ENCODE measurements at places on chromosomes 6 and 20.
A peak's percentile ranks its signal among the peaks of the same experiment; 100 is the strongest.

DNA sequence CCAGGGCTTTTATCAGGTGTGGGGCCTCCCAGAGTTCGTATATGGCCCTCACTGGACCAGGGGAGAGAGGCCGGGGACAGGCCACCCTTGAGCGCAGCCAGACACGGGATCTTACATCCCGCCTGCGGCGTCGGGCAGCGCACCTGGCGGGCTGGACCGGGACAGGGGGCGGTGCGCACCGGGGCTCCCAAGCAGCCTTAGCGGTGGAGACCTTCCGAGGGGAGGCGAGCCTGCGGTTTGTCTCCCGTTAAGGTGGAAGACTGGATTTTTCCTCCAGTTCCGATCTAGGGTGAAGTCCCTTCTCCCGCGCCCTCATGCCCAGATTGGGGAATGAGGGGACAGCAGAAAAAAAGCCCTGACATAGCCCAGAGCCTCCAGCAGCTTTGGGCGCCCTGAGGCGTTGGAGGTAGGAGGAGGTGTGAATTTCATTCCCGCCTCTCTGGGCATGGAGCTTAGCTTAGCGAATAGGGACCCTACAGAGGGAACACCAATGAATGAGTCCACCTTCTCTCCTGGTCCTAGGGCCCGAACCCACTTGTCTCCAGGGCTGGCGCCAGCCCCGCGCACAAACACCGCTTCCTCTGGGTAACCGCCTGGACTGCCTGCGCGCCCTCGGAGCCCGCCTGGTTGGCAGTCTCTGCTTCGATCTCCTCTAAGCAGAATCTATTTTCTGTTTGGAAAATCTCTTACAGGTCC, 6.7 kb upstream of the LAMP5 start:
- no peak for DNase-seq

DNA sequence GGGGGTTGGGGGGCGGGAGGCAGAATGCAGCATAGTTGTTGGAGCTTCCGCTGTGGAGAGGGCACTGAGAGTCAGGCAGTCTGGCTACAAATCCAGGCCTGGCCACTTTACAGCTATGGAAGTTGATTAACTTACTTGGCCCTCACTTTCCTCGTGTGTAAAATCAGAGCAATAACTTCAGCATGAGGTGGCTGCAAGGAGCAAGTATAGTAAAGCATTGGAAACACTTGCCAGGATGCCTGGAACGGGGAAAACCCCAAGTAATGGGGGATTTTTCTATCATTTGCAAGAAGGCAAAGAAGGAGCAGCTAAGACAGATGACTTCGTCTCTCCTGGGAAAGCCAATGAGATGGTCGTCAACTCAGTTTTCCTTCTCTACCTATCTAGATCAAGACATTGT, 35.8 kb downstream of the AGPAT4 start:
- DNase-seq: peak; percentile 27

DNA sequence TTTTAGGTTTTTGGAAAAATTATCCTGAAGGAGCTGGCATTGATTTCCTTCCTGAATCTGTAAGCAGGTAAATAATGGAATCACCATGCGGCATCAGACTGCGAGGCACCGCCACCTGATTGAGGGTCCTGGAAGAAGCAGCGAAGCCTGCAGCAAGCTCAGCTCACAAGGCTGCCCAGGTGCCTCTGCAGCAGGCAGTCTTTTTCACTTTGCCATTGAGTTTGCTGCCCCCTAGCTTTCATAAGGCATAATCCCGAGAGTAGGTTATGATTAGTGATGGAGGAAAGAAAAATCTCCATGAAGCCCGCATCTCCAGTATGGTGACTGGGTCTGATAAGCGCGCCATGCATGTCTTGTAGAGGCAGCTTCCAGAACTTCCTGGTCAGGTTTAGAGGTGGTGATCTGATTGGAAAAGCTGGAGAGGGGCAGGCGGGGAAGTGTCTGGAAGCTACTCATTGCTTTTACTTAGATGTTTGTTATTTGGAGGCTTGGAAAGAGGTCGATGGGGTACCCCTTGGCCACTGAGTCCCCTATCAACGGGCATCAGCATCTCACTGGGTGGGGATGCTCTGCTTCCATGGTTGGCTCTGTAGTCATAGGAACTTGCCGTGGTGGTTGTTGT, 26.7 kb downstream of the IYD start:
- peak; percentile 61 for DNase-seq

- no peak for DNase-seq
Measured at GRCh38 chr6:102204351-102204750, 810.8 kb downstream of the GRIK2 start.

GRCh38 chr6:12175626-12176025, 114.5 kb upstream of the EDN1 start:
- no peak for DNase-seq

- DNase-seq: no peak
Measured at GRCh38 chr6:155351273-155352129, 37.2 kb upstream of the TFB1M start.

GRCh38 chr6:122868137-122868536, 79.1 kb downstream of the SMPDL3A start:
- no peak for DNase-seq

GRCh38 chr6:168355716-168356522, 36.3 kb upstream of the DACT2 start:
- DNase-seq: peak; percentile 30

DNA sequence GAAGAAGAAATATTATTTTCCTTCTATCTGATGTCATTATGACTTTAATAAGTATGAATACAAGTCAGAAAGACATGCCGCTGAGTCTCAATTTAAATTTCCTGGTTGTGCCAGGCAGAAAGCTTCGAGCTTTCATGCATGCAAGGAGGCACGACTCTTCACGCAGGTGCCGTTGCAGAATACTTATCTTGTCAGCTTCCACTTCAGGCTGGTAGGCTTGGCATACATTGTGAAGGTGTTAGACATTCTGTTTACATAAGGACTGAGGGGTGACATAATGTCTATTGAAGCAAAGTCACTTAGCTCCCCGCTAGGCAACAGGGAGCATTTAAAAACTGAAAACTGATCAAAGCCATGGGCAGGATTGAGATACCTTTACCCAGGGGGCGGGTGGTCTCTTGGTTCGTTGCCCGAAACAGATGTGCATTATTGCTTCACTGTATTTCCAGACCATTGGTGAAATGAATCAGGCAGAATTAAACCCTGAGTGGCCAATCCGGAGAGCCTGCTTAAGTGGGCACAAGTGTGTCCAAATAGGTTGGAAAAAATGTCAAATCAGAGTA, 16.4 kb downstream of the BMP6 start:
- DNase-seq: no peak

GRCh38 chr20:60274717-60275116, 316.5 kb downstream of the CDH26 start:
- no peak for DNase-seq

GRCh38 chr20:35297740-35298139, 5.5 kb upstream of the FAM83C start:
- DNase-seq: no peak

GRCh38 chr6:24105191-24105590, 20.8 kb upstream of the NRSN1 start:
- DNase-seq: no peak

GRCh38 chr6:56962441-56962840, 7.5 kb downstream of the BEND6 start:
- peak; percentile 70 for DNase-seq

- no peak for DNase-seq
Measured at GRCh38 chr6:24882295-24882694, 53.5 kb downstream of the RIPOR2 start.

GRCh38 chr20:38190936-38191371, 25.9 kb upstream of the TGM2 start:
- no peak for DNase-seq

GRCh38 chr6:10838794-10839333, 525 bp upstream of the MAK start:
- DNase-seq: no peak

GRCh38 chr20:2206957-2207769, 88.6 kb upstream of the TGM3 start:
- peak; percentile 46 for DNase-seq

DNA sequence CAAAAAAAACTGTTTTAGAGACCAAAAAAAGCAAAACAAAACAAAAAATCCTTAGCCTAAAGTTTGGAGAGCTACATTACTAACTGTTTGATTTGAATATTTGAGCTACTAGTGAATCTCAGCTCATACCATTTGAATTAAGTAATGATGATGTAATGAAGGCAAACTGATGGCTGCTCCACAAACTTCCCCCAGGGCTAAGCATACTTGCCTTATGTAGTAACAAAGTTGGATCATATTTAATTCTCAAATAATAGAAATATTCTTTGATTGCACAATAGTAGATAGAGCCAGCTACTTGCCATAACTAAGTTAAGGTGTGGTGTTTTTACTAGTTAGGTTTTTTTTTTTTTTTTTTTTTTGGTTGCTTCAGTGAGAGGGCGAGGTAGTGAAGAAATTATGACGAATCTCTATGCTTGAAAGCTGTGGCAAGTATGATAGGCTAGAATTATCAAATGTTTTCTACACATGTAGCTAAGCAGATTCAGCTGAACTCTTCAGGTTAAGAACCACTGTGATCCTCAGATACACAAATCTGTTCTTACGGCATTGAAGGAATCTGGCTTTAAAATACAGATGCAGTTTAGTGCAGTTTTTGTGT, 2.9 kb downstream of the RAB32 start:
- DNase-seq: peak; percentile 63

DNA sequence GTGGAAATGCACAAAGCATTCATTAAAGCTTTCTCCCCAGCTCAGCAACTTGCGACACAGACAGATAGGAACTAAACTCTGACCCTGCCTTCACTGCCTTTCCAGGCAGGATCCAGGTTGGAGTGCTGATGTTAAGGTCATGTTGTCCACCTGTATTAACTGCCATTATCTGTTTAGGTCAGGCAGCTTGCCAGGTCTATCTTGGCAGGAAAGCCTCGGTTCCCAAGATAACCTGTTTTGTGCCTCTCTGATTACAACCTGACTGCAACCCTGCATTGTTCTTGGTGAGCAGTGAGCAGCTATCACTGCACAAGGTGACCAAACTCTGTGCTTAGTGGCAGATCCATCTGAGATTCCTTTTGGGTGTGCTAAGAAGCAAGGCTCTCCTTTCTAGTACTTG, 23.2 kb upstream of the ELOVL2 start:
- no peak for DNase-seq

DNA sequence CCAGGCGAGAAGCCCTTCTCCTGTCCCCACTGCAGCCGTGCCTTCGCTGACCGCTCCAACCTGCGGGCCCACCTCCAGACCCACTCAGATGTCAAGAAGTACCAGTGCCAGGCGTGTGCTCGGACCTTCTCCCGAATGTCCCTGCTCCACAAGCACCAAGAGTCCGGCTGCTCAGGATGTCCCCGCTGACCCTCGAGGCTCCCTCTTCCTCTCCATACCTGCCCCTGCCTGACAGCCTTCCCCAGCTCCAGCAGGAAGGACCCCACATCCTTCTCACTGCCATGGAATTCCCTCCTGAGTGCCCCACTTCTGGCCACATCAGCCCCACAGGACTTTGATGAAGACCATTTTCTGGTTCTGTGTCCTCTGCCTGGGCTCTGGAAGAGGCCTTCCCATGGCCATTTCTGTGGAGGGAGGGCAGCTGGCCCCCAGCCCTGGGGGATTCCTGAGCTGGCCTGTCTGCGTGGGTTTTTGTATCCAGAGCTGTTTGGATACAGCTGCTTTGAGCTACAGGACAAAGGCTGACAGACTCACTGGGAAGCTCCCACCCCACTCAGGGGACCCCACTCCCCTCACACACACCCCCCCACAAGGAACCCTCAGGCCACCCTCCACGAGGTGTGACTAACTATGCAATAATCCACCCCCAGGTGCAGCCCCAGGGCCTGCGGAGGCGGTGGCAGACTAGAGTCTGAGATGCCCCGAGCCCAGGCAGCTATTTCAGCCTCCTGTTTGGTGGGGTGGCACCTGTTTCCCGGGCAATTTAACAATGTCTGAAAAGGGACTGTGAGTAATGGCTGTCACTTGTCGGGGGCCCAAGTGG, 5.3 kb downstream of the SNAI1 start:
- DNase-seq: no peak

- DNase-seq: no peak
Measured at GRCh38 chr6:445571-446417, 54.2 kb downstream of the IRF4 start.

DNA sequence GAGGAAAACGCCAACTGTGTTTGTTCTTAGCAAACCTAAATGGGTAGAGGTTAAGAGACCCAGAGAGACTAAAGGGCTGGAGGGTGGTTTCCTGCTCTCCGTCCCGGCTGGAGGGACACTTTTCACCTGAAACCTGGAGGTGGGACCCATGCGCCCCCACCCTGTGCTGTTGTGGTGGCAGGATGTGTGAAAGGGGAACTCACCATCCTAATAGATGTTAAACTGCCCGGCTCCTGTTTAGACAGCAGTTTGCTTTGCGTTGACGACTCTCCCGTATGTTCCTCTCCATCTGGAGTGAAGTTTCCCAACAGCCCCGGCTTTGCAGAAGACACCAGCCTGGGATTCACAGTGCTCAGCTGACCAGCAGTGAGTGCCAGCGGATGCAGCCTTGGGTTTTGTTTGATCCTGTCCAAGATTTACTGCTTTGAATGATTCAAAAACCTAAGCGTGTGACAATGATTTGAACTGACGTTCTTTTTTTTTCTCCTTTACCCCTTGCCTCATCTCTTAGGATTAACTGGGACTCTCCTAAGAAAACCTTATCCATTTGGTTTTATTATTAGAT, 66.0 kb downstream of the CDH4 start:
- DNase-seq: no peak

DNA sequence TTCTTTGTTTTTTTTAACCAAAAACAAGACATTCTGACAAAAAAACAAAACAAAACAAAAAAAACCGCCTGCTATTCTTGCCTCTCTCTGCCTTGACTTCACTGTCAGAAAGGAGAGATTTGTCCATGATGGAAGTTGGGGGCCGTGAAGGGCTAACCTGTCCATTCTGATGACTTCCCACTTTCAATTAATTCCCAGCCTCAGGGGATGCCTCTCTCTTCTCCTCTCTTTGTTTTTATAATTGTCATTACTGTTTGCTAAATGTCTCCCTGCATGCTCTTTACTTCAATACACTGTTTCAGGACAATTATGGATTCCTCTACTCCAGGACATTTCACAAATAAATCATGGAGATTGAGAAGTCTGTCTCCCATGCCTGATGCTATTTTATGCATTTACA, 130.5 kb upstream of the CNR1 start:
- no peak for DNase-seq

DNA sequence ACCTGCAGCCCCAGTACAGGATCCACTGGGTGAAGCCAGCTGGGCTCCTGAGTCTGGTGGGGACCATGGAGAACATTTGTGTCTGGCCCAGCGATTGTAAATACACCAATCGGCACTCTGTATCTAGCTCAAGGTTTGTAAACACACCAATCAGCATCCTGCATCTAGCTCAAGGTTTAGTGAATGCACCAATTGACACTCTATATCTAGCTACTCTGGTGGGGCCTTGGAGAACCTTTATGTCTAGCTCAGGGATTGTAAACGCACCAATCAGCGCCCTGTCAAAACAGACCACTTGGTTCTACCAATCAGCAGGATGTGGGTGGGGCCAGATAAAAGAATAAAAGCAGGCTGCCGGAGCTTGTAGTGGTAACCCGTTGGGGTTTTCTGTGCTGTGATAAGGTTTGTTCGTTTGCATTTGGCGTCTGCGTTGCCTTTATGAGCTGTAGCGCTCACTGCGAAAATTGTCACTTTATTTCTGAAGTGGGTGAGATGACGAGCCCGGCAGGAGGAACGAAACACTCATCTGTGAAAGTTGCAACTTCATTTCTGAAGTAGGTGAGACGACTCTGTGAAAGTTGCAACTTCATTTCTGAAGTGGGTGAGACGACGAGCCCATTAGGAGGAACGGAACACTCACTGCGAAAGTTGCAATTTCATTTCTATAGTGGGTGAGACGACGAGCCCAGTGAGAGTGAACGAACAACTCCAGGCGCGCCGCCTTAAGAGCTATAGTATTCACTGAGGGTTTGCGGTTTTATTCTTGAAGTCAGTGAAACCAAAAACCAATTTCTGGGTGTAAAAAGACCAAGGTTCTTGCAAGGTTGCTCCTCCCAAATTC, 31.1 kb downstream of the SERPINB6 start:
- DNase-seq: no peak

All from ACHN (cell line).